Fibroblast of the aortic adventitia (primary cell): ENCODE measurements at places on chromosomes 2 and 18.

DNA sequence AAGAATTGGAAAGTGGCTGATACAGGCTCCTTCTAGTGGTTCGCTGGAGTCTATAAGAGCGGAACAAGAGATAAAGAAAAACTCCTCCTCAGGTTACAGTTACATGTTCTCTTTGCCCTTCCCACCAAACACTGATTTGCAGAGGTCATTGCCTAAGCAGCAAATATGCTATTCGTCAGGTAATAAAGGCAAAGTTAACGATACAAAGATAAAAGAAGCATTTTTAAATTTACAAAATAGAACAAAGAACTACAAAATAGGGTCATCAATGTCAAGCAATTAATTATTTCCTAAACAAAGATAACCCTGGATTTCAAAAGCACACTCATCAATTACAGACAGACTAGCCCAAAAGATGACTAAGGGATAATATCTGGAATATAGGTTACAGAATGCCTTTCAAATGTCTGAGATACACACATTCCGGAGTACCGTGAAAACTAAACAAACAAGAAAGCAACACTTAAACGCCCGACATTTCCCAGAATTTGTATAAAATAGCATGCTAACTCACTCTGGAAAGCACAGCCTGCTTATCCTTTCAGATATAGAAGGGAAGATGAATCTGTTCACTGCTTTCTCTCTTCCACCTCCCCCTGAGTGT, 186.4 kb downstream of the MREG start:
- DNase-seq: peak; percentile 74

DNA sequence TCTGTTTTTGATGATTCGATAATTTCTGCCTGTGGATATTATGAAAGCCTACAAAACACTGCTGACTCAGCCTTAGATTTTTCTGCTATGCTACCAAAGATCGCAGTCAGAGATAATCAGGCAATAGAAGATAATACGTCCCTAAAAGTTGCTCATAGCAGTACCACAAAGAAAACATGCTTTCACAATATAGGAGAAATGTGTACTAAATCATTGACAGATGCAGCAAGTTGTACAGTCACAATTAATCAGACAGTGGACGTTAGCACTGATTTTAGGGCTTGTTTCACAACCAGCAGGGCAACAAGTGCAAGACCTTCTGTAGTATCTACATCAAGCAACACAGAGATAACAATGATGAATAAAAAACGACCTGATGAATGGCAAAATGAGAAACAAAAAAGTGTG, 19.5 kb downstream of the RBM44 start:
- DNase-seq: peak; percentile 78

DNA sequence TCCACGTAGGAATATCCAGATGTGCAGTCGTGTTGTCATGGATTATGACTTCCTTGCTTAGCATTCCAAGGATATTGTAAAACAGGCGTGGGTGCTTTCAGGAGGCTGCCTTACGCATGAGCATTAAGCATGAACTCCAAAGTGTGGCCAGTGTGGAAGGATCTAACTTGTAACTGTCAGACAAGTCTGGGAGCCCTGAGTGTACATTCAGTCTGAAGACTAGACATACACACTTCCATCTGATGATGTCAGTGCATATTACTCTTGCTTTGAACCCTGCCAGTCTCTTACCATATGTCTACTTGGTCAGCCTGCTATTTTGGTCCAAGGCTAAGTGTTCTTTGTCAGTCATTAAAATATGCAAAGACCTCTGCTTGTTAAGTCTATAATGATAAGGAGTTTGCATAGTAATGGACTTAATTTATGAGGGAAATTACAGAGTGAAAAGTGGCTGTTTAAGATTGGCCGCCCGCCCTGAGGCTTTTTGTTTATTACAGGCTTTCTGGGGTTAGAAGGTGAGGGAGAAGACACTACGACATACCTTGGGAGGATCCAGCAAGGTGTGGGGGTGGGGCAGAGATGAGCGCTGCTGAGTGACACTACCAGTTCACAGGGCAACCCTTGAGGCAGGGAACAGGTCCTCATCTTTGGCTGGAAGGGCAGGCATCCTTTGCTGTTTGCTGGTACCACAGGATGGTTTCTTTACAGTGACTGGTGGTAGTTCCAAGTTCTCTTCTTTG, 48.3 kb downstream of the CABLES1 start:
- DNase-seq: peak; percentile 51

DNA sequence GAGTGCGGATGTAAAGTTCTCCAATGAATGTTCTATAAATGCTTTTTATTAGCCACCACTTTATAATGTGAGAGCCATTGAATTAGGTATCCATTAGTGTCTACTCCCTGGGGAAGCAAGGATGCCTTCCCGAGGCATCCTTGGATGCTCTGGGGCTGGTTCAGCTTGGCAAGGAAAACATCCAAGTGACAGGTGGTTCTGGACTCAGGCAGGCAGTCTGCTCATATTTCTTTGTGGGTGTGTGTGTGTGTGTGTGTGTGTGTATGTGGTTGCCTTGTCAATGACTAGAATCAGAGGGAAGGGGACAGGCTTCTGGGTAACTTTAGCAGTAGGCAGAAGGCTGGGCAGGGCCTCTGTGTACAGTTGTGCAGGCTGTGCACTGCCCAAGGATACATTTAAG, 149.2 kb downstream of the TSN start:
- no peak for DNase-seq

GRCh38 chr2:222703886-222704285, 32.4 kb downstream of the MOGAT1 start:
- DNase-seq: peak; percentile 77
